ENCODE measurements at places on chromosomes 6 and 20.
A peak's percentile ranks its signal among the peaks of the same experiment; 100 is the strongest.

DNA sequence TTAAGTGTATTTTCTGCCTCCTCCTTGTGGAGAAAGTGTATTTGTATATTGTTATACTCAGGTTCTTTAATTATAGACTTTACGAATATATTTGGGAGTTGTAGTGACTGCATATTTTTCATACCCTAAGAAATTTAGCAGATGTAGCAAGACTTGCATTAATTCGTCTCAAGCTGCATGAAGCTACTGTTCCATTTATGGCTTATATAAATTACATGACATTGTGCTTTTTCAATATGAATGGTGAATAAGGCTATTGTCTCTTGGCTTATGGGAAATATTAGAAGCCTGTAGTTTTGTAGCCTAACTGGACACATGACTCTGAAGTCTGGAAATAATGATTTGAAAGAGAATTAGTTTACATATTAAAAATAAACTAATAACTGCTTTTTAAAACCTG, 2.4 kb downstream of the ADGRG6 start:
- no peak for DNase-seq

DNA sequence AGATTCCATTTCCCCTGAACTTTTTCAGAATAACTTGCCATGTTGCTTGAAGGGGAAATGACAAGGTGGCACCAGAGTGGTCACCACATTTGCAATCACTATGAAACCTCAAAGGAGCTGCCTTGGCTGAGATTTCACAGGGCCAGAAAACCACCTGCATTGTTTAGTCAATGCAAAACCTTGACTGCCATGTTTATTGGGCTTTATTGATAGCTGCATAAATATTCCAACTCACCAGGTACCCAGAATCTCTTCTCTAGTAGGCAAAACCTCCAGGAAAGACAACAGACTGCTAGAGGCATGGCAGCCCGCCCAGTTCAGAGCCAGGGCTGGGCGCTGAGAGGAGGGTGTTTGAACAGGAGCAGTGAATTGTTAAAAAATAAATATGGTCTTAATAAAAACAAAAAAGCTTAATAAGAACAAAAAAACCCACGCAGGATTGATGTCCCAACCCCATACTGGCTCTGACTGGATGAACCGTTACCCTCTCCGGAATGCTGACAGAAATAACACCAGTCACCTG, 375.6 kb downstream of the ZFAND3 start:
- no peak for DNase-seq

- DNase-seq, result no peak
Measured at GRCh38 chr6:25596928-25597818, 54.8 kb upstream of the SCGN start.

DNA sequence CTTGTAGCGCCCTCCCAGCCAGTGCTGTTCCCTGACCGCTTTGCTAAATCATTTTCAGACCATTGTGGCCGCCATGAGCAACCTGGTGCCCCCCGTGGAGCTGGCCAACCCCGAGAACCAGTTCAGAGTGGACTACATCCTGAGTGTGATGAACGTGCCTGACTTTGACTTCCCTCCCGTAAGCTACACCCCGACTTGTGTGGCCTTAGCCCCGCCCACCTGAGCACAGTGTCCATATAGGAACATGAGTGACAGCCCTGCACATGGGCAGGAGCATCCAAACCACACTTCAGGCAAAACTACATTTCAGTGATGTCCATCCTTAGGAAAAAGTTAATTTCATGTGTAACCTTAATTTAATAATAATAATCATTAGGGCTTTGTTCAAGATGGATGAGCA, 51.1 kb downstream of the GNAS start:
- DNase-seq, result no peak

DNA sequence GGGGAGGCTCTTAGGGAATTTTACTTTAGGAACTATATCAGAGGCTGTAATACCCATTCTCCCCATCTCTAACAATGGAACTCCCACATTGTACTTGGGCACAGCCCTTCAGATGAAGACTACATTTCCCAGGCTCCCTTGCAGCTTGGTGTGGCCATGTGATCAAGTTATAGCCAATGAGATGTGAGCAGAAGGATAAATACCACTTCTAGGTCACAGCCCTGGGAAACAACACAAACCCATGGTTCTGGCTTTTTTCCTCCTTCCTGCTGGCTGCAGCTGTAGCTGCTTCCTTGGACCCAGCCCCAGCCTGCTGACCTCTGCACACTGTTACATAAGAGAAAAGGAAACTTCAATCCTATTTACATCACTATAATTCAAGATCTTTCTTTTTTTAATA, 445.9 kb upstream of the JARID2 start:
- DNase-seq, result peak; percentile 60

DNA sequence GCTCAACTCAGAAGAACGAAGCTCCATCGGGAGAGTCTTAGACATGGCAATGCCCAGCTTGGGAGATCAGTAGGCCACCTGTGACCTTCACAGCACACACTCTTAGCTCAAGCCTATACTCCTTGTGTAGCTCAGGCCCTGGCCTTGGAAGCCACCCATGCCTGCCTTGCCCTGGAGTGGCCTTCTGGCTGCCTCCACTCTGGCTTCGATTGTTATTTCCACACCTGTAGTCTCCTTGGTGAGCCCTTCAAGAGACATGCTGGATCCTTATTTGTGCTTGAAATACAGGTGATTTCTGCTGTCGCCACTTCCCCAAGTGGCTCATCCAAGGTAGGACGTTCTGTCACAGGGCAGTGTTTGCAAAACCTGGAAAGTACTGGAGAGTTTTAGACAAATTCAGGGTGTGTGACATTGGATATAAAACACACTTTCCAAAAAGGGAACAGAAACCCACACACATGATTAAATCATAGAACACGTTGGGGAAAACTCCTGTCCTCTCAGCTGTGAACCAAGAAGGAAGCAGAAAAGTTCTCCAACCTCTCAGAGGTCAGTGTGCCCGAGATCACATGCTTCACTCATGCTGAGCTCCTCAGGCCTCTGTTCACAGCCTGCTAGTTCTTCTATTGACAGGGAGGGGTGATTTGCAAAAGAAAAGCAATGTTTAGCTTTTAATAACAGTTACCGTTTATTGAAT, 391.8 kb downstream of the CDC5L start:
- DNase-seq, result no peak

DNA sequence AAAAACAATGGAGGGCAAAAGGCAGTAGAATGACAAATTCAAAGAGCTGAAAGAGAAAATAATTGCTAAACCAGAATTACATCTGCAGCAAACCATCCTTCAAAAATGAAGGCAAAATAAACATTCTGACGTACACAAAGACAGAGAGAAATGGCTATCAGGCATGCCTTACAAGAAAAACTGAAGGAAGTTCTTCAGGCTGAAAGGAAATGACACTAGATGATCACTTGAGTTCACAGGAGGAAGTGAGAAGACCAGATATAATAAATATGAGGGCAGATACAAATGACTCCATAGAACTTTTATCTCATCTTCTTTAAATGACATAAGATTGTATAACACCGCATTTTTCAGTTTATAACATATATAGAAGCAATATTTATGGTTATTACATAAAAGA, 30.0 kb downstream of the DZANK1 start:
- DNase-seq, result no peak

- peak; percentile 30 for DNase-seq
Measured at GRCh38 chr6:85460154-85460920, 10.5 kb downstream of the NT5E start.

- no peak for DNase-seq
Measured at GRCh38 chr20:35743693-35744491, 1.8 kb upstream of the RBM39 start.
